NCI-H1048 (cell line): ENCODE measurements at places on chromosomes 11 and 22.

GRCh38 chr11:4125141-4125540 lies 30.5 kb downstream of the RRM1 start:
- no peak for DNase-seq

GRCh38 chr11:130518164-130518680 lies 69.8 kb downstream of the ADAMTS15 start:
- DNase-seq = no peak

DNA sequence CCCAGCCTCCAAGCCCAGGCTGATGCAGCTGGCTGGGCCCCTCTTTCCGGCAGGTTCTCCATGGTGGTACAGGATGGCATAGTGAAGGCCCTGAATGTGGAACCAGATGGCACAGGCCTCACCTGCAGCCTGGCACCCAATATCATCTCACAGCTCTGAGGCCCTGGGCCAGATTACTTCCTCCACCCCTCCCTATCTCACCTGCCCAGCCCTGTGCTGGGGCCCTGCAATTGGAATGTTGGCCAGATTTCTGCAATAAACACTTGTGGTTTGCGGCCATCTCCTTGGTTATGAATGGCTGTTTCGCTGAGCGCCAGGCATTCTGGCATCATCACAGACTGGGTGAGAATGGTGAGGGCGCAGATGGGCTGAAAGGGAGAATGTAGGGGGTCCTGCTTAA lies 3.6 kb downstream of the PRDX5 start:
- DNase-seq = no peak

DNA sequence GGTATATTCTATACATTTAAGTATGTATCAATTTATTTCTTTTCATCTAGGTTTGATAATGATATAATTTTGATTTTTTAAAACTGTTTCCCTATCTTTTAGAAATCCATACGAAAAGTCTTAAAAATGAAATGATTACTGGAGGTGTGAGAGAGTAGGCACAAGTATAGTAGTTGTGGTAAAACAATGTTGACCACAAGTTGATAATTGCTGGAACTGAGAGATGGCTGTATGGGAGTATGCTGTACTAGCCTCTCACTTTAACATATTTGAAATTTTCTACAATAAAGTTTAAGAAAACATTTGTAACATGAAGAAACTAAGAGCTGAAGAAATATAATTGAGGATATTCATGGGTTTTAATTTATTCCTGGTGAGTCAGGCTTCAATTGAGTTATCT lies 30.0 kb downstream of the FSHB start:
- DNase-seq = no peak

DNA sequence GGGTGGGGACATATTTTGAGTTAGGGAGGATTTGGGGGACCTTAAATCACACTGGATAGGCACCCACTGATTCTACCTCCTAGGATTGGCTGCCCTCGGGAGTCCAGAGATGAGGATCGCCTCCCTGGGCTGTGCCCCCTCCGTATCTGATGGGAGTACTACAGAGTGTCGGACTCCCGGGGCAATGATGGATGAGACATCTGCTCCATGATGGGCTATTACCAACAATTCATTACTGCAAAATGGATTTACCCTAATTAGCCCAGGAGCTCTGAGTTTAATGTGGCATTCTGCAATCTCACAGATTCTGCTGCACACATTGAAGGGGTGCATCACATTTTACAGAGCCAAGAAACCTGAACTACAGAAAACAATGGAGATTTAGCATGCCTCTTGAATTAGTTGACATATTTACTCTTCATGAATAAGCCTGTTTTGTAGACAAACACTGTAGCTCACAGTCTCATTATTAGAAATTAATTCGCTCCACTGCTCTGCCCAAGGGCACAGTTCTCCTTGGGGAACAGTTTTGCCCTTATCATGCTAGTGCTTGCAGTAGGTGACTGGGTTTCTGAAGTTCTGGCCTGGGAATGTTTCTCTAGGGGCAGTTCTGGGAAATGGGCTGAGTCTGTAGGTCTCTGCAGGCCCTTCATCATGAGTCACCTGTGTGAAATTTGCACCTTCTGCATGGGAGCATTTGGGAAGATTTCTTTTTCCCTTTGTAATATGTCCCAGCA lies 217.1 kb upstream of the PLET1 start:
- no peak for DNase-seq

DNA sequence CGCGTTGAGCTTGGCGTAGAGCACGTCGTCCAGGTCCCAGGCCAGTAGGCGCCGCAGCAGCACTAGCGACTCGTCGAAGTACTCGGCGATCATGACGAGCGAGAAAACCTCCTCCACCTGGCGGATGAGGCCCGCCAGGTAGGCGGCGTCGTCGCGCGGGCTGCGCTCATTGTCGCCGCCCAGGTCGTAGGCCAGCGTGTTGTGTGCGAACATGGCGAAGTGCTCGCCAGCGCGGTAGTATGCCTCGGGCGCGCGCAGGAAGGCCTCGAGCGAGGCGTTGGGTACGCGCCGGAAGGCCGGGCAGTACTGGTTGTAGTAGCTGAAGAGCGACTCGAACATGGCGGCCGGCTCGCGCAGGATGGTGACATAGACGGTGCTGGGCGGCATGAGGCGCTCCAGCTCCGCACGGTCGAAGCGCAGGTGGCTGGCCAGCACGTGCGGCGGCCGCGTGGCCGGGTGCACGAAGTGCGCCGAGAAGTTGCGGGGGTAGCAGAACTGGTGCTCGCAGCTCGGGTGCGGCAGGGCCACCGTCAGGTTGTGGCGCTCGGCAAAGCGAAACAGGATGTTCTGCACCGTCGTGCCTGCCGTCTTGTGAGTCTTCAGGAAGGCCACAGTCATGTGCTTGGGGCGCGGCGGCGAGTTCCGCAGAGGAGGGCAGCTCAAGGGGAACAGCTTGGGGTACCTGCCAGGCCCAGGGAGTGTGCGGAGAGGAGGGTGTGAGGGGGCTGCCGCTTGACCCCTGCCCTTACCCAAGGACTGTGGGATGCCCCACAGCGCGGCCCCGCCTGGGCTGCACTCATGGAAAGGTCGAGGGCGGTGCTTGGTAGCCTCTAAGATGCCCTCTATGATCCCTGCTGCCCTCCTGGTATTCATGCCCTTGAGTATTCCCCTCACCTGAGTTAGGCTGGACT lies 5.7 kb downstream of the GAL3ST3 start:
- DNase-seq = no peak

- no peak for DNase-seq
Measured at GRCh38 chr22:44439356-44440223, 58.4 kb downstream of the RTL6 start.

DNA sequence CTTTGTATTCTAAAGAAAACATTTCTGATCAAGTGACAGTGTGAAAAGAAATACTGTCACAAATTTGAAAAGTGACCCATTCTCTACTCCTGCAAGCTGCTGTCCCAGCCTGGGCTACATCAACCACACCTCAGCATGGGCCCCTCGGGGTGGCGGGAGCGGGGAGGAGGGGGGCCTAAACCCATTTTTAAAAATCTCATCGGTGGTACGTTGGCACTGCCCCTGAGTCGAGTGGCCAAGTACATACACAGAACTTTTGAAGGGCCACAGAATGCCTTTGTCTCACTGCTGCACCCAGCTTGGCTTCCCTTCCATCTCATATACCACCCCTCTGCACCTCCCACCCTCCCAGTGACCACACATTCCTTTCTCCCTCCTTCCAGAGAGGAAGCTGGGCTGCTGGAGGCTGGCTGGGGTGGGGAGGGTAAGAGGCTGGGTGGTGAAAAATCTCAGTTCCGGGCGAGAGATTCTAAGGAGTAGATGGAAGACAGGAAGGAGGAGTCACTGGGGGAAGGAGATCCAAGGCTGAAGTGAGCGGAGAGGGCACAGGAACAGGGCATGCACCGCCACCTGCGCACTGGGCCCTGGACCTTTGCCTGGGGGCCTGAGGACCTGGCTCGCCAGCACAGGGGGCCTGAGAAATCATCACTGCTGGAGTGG lies 21.1 kb downstream of the FXYD6 start:
- DNase-seq = no peak

GRCh38 chr11:57544566-57544965 lies 7.2 kb downstream of the SMTNL1 start:
- no peak for DNase-seq

DNA sequence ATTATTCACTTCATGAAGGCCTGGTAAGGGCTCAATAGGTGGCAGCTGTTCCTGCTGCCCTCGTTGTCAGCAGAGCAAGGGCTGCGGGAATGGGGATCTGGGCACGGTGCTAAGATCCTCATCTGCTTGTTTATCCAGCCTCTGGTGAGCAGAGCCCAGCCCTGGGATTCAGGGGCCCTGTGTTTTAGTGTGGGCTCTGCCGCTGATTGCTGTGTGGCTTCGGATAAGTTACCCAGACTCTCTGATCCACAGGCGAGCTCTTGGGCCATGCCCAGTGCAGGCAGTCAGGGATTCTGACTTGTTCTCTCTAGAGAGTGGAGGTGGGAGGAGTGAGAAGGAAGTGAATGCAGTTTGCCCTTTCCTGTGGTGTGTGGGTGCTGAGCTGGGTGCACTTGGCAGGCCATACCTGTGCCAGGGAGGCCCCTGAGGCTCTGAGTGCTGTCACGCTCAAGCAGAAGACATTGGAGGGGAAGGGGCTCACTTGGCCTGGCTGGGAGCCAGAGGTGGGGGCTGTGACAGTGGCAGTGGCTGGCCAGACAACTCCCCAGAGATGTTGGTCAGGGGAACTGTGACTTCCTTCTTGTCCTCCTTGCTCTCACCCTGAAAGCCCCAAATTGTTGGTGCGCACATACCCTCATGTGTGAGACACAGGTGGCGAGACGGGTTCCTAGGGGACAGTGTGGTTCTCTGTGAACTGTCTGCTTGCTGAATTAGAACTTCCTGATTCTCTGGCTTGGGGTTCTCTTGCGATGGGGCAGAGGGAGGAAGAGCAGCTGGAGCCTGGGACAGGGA lies 43.7 kb downstream of the CD82 start:
- DNase-seq = no peak

- DNase-seq = no peak
Measured at GRCh38 chr22:40348025-40348658, 1.8 kb downstream of the ADSL start.

DNA sequence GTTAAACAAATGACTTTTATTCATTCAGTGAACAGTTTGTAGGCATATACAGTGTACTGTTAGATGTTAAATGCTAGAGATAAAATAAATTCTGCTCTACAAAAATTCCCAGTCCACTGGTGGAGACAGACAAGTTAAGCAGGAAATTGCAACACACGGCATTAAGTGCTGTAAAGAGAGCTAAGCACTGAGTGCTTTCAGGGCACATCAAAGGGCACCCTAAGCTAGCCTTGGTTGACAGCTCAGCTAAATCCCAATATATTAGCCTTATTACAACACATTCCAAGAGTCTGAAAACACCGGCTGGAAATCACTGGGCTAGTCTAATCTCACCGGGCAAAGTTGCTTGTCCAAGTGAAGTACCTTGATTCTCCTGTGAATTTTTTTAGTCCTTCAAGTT lies 55.1 kb downstream of the NOX4 start:
- DNase-seq = no peak

DNA sequence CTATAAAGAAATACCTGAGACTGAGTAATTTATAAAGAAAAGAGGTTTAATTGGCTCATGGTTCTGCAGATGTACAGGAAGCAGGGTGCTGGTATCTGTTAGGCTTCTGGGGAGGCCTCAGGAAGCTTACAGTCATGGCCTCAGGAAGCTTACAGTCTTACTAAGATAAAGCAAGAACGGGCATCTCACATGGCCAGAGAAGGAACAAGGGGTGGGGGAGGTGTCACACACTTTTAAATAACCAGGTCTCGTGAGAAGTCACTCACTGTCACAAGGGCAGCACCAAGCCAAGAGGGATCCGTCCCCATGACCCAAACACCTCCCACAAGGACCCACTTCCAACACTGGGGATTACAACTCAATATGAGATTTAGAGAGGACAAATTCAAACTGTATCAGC lies 192.8 kb upstream of the B3GAT1 start:
- DNase-seq = no peak

DNA sequence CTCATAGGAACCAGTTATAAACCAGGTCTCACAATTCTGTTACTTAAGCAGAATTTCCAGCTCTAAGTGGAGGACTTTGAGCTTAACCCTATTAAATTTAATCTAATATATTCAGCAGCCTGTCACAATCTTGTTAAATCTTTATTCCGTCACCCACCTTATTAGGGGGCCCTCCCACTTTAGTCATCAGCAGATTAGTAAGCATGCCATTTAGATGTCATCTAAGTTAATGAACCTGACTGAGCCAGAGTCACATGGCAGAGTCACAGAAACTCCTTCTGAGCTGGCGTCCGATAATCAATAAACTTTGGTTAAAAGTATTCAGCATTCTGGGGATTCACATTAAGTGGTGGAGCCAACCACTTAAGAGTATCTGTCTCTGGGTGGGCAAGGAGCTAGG lies 35.1 kb downstream of the TTC12 start:
- DNase-seq = no peak

GRCh38 chr22:24171822-24172221 lies 9.5 kb upstream of the SUSD2 start:
- no peak for DNase-seq

DNA sequence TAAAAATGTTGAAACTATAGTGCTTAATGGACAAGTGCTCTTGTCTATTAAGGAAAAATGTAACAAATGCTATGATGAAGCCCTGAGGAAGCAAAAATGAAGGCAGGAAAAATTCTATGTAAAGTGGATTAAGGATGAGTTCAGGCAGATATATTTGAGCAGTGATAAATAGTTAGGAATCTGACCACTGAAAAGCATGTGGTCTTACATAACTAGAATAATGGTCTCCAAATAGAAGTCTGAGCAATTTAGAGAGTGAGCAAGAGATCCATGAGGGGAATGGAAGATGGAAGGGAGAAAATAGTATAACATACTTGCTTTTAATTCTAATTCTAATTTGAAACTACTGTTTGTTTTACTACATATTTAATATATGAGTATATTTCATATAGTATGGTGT lies 510.6 kb upstream of the ARHGAP42 start:
- no peak for DNase-seq

- no peak for DNase-seq
Measured at GRCh38 chr11:35179466-35180135, 40.6 kb downstream of the CD44 start.

DNA sequence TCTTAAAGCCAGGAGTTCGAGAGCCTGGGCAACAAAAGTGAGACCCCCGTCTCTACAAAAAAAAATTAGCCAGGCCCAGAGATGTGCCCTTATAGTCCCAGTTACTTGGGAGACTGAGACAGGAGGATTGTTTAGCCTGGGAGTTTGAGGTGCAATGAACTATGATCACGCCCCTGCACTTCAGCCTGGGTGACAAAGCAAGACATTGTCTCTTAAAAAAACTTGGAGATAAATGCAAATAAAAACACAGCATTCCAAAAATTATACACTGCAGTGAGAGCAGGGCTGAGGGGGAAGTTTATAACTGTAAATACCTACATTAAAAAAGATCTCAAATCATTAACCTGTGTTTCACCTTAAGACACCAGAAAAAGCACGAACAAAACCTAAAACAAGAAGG lies 22.1 kb downstream of the AP2A2 start:
- no peak for DNase-seq

DNA sequence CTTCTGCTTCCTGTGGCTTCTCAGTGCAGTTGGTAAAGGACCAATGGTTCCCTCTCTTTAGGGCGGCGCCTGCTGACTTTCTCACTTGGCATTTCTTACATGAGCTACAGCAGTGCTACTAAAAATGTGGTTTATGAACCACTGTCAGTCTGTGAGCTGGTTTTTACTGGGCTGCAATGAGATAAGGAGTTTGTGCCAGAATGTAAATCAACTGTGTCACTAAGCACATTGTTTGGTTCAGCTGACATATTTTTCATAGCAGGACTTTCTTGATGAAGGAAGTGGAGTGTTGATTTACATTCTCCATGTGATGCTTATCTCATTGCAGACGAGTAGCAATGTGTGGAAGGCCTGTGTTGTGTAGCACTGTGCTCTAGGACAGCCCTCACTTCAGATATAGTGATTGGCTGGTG lies 463.3 kb downstream of the SOX6 start:
- DNase-seq = no peak

GRCh38 chr11:6705905-6706535 lies 22.9 kb upstream of the MRPL17 start:
- no peak for DNase-seq
